ENCODE measurements at places on chromosomes 3 and 15.

DNA sequence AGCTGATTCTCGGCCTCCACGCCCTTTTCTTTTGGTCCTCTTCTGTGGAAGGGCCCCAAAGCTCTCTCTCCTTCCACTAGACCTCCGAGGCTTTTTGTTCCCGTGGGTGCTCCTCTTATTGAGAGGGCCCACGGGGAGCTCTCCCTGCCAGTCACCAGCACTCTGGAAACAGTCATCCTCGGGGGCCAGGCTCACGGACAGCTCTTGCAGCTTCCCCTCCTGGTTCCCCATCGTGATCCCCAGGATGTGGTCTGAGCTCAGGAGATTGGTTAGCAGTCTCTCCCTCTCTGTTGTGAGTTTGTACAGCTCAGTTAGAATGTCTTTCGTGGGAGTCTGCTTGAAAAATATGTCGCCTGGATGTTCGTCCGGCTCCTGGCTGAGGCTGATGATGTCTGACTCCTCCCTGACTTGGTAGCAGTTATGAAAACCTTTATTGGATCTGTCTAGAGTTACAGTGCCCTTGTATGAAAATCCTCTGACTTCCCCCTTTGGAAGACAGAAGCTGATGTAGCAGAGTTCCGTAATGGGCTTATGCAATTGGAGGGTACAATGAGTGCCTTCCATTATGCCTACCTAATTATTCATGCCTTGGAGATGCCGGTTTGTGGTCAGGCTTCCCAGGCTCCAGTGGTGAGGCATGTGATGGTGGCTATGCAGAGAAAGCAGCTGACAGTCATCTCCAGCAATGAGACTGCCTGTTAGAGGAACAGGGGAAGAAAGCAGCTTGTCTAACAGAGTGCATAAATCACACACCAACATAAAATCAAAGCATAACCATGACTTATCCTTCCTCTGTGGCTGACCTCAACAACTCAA, 40.0 kb downstream of the FMN1 start:
- no peak for DNase-seq

- DNase-seq: peak; percentile 17
Observed at GRCh38 chr15:68479406-68479805, 47.4 kb upstream of the ITGA11 start.

- DNase-seq: no peak
Observed at GRCh38 chr15:63226155-63226883, 36.9 kb downstream of the RAB8B start.

DNA sequence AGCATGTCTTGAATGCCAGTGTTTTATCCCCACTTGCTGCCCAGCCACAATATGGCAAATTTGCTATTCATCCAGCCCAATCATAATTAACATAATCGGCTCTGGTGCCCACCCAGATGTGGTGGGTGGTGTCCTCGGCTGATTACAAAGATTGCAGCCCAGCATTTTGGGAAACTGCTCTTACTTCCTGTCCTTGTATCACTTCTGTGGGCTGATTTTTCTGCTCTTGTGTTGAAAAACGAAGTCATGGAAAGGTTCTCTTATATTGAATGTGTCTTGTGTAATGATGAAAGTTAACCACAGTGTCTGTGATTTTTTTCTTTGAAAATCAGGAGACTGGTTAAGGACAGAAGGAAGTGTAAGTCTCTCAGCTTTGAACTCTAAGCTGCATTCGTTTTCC, 141.7 kb downstream of the CACNA2D3 start:
- DNase-seq: no peak

GRCh38 chr3:168341192-168341815, 245.6 kb upstream of the GOLIM4 start:
- no peak for DNase-seq

DNA sequence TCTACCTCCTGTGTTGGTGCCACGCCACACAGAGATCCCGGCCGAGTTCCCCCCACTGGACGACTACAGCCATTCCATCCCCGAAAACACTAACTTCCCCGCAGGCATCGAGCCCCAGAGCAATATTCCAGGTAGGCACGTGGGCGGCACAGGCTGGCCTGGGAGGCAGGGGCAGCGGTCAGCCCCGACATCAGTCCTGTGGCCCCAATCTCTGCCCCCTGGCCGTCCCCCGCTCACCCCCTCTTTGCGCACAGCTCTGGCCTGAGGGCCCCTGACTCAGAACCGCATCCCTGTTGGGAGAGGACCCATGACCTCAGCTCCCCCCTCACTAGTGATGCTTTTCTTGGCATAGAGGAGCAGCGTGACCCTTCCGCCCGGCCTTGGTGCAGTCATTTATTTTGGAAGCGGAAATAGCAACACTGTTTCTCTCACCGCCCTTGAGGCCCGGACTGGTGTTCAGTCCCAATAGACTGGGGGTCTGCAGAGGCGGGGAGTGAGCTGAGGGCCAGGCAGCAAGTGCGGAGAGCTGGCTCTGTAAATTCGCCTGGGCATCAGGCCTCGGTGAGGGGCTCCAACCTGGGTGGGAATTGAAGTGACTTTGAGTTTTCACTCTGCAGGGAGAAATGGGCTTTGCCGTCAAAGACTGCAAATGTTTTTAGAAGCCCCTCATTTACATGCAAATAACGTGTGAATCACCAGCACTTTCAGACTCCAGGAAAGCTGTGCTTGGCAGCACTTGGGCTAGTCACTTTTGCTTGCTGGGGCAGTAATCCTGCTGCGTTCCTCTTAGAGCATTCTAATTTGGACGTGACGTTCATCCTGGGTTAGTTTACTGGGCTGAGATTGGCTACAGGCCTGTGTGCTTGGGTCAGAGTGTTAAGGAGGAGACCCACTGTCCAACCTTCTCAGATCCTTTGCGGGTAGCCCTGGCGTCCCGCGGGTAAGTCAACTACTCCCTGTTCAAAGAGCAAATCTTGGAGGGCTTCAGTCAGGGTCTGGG, 88.9 kb downstream of the AAGAB start:
- DNase-seq: no peak

GRCh38 chr3:152825566-152825965, 9.4 kb upstream of the P2RY1 start:
- no peak for DNase-seq

DNA sequence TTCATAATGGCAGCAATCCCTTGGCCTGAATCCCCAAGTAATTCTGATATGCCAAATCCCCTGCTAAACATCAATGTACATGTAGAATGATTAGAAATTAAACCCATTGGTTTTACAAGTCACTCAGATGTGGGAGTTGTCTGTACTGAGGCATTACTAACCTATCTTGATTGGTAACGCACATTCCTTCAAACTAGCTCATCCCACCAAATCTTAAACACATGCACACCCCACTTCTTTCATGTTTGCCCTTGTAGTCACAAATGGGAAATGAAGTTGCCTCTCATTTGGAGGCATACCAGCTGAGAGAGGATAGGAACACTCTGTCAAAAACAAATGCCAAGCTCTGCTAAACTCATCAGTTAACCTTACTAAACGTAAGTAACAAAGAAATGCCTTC, 29.1 kb upstream of the MAN2C1 start:
- no peak for DNase-seq

Data from left colon (tissue), 2 donors.